ENCODE measurements at places on chromosomes 12 and 14. TPM values are rescaled to one million over a fixed set of nuclear protein-coding genes. Genes with fewer than 3 reads are reported as not detected.

Gene YAF2
- 39.6 TPM for total RNA-seq

Gene FERMT2
- total RNA-seq, result 1.8 TPM

DNA sequence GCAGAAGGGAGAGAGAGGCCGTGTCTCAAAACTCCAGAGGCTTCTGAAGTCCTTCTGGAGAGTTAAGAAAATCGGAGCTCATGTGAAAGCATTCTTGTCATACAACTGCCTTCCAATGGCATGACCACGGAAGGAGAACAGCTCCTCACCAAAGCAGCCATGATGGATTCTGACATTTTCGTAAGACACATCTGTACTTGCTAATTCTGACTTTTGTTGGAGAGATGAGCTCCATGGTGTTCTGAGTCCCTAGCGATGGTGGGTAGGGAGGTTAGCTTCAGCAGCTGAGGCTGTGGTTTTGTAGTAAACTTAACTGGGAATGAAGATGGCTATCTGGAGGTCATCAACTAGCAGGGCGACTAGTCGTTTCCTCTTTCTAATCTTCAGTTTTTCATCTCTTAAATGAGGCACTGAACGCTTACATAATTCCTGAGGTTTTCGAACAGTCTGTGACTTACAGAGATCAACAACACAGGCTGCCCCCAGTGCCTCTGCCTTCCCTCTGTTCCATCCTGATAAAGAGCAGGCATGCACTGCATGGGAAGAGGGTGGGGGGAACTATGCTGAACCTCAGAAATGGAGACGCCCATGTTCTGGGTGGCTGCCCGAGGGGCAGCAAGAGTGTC, 28.6 kb upstream of the DICER1 start:
- DNase-seq, result no peak
- H3K4me3 ChIP-seq, result no peak overlapping the region
- no peak overlapping the region for H3K27ac ChIP-seq

Gene ANAPC7
- 47.2 TPM for total RNA-seq

DNA sequence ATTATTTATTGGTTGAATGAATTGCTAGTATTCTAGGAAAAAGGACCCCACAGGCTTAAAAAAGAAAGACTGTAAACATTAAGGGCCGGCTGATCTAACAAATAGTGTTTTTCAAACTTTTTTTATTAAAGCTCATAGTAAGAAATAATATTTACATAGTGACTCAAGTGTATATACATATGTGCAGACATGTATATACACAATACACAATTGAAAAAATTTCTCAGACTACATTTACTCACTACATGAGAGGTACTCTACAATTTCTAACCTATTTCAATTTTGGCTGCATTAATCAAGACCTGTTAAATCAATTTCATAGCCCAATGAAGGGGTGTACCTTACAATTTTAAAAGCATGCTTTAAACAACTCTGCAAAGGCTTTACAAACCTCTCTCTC, 17.5 kb downstream of the KCNH5 start:
- H3K4me3 ChIP-seq, result no peak overlapping the region
- H3K4me1 ChIP-seq, result no peaks in the 10 kb centered on the region
- H3K36me3 ChIP-seq, result no peaks in the 10 kb centered on the region

- no peak overlapping the region for H3K27ac ChIP-seq
- no peaks in the 10 kb centered on the region for H3K27me3 ChIP-seq
- H3K4me1 ChIP-seq, result no peaks in the 10 kb centered on the region
- H3K36me3 ChIP-seq, result no peaks in the 10 kb centered on the region
- no peak overlapping the region for H3K4me3 ChIP-seq
These were observed 838.2 kb upstream of the MGAT4C start for GRCh38 chr12:87094356-87094755.

DNA sequence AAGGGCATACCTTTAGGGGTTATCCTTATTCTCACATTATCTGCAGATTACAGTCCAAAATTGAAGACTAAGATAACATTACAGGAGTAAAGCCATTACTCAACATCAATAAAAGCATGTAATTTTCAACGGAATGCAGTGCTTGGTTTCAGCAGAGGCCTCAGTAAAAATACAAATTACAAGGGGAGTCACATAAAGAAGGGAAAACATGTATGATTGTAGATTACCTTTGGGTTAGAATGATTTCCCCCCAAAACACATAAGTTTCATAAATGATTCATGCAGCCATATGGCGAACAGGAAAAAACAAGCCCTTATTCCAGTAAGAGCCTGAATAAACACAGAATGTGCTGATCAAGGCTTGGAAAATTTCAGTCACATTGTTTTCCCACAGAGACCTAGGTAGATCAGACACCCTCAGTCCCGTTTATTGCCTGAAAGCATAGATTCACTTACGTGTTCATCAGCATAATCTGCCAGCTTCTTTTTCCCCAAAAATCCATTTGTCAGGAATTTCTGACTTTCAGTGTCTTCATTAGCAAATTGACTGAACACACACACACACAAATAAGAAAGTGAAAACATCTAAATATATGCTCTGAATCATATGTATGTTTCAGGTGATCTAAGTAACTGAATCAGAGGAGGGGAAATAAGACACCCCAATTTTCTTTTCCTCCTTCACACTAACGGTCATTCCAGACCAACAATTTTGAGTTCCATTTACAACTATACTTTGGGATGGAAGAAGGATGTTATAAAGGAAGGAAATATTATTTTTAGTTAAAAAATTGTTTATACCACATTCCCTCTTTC, 37.5 kb downstream of the SLC38A4 start:
- H3K36me3 ChIP-seq, result no peaks in the 10 kb centered on the region
- no peak overlapping the region for H3K27ac ChIP-seq
- H3K4me3 ChIP-seq, result no peak overlapping the region
- peaks cover 1% of the 10 kb centered on the region for H3K4me1 ChIP-seq
- H3K27me3 ChIP-seq, result peaks cover 9% of the 10 kb centered on the region
- no peak for DNase-seq

DNA sequence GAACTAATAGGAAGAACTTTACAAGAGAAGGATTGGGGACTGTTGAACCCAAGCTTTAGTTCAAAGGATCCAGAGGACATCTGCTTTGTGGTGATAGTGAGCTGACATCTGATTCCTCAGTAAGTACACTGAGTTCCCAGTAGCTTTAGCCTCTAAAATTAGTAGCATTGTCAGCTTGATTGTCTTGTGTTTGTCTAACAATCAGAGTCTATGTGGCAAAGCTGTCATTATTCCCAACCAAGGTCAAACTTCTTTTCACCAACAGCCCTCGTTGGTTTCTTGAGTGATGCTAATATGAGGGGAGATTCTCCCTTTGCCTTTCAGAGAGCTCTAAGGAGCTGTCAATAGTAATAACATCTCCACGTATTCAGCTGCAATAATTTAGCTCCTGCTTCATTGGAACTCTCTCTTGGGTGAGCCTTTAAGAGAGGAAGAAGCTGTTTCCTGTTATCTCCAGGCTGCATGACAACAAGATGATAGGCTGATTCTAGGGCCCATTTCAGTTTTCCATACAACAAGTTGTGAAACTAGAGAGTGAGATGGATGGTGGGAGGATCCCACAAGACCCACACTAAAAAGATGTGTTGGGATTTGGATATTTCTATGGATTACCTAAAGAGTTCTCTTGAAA, 46.7 kb downstream of the TGFB3 start:
- no peak for DNase-seq
- H3K36me3 ChIP-seq, result no peaks in the 10 kb centered on the region
- H3K4me1 ChIP-seq, result no peaks in the 10 kb centered on the region
- no peak overlapping the region for H3K4me3 ChIP-seq
- no peaks in the 10 kb centered on the region for H3K27me3 ChIP-seq

Gene UNC79
- 0.03 TPM for total RNA-seq

- no peaks in the 10 kb centered on the region for H3K36me3 ChIP-seq
- H3K27ac ChIP-seq, result no peak overlapping the region
- no peak overlapping the region for H3K4me3 ChIP-seq
- no peaks in the 10 kb centered on the region for H3K27me3 ChIP-seq
These were observed 793.5 kb upstream of the NOVA1 start for GRCh38 chr14:27391331-27391730.

- H3K36me3 ChIP-seq, result no peaks in the 10 kb centered on the region
- H3K4me3 ChIP-seq, result no peak overlapping the region
- no peak overlapping the region for H3K27ac ChIP-seq
- H3K4me1 ChIP-seq, result no peaks in the 10 kb centered on the region
- no peaks in the 10 kb centered on the region for H3K27me3 ChIP-seq
These were observed 398.8 kb downstream of the PRKD1 start for GRCh38 chr14:29528889-29529288.

DNA sequence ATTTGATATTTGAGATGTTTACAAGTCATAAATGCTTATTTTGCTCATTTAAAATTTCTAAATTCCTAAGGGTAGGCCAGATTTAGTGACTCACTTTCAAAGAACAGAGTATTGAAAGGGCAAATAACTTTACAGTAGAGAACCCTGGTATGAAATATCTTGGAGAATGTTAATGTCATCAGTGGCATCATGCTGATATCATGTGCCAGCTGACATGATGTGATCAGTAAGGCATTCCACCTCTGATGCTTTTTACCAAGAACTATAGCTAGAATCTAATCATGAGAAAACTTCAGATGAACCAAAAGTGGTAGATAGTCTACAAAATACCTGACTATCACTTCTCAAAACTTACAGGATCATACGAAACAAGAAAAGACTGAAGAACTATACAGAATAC, 2.9 kb upstream of the FLRT2 start:
- H3K36me3 ChIP-seq, result peaks cover 4% of the 10 kb centered on the region
- H3K27ac ChIP-seq, result no peak overlapping the region
- H3K4me3 ChIP-seq, result no peak overlapping the region
- H3K4me1 ChIP-seq, result peaks cover 5% of the 10 kb centered on the region

Gene PMCH
- total RNA-seq, result 1.4 TPM

Gene DEPDC4
- total RNA-seq, result 1.3 TPM

Gene CTSG
- 1.1 TPM for total RNA-seq

DNA sequence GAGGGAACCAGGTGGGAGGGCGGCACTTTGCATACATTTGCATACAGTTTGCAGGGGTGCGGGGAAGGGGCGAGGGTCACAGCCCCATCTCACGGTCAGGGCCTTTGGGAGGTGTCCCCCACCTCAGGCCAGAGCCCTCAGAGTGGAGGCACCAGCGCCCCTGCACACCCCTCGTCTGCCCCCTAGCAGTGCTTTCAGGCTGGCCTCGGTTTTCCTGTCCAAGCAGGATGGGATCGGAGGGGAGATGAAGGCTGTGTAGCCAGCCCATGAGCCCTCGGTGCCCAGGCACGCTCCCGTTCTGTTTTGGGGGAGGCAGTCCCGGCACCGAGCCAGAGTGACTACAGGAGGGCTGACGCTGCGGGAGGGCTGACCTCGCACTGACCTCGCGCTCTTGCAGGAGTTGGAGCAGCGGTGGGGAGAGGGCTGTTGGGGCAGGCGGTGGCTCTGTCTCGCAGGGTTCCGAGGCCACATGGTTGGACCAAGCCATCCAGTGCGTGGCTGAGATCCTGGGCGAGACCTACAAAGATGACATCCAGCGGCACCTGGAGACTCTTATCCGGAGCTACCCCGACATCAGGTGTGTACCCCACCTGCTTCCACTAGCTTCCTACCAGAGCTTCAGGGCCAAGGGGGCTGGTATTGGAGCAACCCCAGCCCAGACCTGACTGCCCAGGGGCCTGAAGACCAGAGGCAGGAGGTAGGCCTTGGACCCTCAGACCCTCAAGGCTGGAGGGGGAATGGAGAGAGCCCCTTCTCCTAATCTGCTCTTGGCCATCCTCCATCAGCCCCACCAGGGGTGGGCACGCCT, 13.6 kb downstream of the EXOC3L4 start:
- DNase-seq, result no peak
- no peaks in the 10 kb centered on the region for H3K36me3 ChIP-seq
- peaks cover 7% of the 10 kb centered on the region for H3K4me1 ChIP-seq
- no peak overlapping the region for H3K27ac ChIP-seq

DNA sequence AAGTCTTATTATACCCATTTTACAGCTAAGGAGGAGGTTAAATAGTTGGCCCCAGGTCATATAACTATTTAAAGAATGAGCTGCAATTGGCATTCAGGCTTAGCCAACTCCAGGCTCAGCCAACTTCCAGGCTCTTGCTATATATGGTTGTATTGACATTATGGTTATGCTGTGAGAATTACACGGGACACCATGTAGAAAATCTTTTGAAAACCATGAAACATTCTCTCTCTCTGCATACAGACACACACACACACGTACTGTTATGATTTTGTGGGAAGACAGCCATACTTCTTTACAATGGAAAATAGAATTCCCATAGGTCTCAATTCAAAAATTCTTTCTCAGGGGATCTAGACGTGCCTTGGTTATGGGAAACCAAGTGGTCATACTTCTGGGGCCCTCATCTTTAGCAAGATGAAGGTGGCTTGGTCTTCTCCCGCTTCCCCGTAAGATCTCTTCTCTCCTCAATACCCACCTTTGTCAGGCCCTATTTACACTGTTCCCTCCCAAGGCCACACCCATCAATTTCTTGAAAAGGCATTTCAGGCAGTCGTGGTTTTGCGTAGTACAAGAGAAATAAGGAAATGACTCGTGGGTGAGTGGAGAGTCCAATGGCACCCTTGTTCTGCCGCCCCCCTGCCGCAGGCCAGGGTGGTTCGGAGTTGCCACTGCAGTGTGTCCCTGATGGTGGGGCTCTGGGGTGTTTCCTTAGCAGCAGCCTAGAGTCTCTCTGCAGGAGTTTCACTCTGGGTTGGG, 10.0 kb upstream of the GPRC5A start:
- peaks cover 30% of the 10 kb centered on the region for H3K4me1 ChIP-seq
- H3K36me3 ChIP-seq, result no peaks in the 10 kb centered on the region
- DNase-seq, result peak; percentile 25
- H3K27ac ChIP-seq, result no peak overlapping the region
- peaks cover 12% of the 10 kb centered on the region for H3K27me3 ChIP-seq
- H3K4me3 ChIP-seq, result no peak overlapping the region

Gene MAX
- 134 TPM for total RNA-seq

GRCh38 chr14:35931346-35931745, 105.2 kb downstream of the BRMS1L start:
- no peak for DNase-seq
- peaks cover 33% of the 10 kb centered on the region for H3K4me1 ChIP-seq
- no peaks in the 10 kb centered on the region for H3K27me3 ChIP-seq
- H3K36me3 ChIP-seq, result no peaks in the 10 kb centered on the region

DNA sequence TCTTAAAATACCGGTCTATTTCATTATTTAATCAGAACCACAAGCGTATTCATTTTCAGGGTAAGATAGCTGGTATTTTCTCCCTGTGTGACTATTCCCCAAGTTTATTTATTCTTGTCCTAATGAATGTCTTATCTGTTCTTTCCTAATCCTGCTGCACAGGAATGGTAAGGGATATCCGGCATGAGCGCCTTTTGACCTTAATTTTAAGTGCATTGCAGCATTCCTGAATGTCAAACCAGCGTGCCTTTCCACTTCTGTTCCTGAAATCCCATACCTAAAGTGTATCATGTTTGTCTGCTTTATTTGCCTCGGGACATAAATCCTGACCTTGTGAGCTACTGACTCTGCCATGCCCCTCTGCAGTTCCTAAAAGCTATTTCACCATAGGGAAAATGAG, 1713.2 kb upstream of the FLRT2 start:
- H3K36me3 ChIP-seq, result no peaks in the 10 kb centered on the region
- H3K4me1 ChIP-seq, result no peaks in the 10 kb centered on the region
- no peaks in the 10 kb centered on the region for H3K27me3 ChIP-seq
